K562 (cell line): ENCODE measurements at places on chromosomes 5 and 9. TPM values are rescaled to one million over a fixed set of nuclear protein-coding genes. Genes with fewer than 3 reads are reported as not detected.

Gene LOX
- 0.09 and 0.34 TPM in 2 replicates for total RNA-seq

Gene PCDHGB3
- 0.07 and 0.16 TPM in 2 replicates for total RNA-seq

Gene COL5A1
- total RNA-seq = 0.13 TPM in 2 replicates

Gene TMOD1
- 29.3 and 34.7 TPM in 2 replicates for total RNA-seq

DNA sequence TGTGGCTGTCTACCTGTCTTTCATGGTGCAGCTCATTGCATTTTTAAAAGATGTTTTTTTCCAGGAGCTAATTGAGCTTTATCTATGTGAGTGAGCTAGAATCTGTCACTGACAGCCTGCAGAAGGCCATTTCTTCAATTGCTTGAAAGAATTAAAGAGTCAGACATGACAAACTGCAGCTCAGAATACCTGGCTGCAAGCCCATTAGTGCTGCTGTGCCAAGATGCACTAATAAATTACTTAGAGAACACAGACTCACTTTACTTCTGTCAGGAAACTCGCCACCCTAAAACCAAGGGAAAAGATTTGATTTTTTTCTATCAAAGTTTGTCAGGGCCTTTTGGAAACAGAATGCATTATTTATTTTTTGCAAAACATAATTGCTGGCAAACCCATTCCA lies 368.3 kb downstream of the CAAP1 start:
- H3K27me3 ChIP-seq = no peaks in the 10 kb centered on the region
- no peaks in the 10 kb centered on the region for H3K4me1 ChIP-seq
- no peak for DNase-seq
- no peak overlapping the region for H3K4me3 ChIP-seq
- no peak overlapping the region for H3K27ac ChIP-seq

- H3K36me3 ChIP-seq = no peaks in the 10 kb centered on the region
- no peak for DNase-seq
- no peaks in the 10 kb centered on the region for H3K4me1 ChIP-seq
Observed at GRCh38 chr9:88531920-88532698, 2.9 kb upstream of the NXNL2 start.

DNA sequence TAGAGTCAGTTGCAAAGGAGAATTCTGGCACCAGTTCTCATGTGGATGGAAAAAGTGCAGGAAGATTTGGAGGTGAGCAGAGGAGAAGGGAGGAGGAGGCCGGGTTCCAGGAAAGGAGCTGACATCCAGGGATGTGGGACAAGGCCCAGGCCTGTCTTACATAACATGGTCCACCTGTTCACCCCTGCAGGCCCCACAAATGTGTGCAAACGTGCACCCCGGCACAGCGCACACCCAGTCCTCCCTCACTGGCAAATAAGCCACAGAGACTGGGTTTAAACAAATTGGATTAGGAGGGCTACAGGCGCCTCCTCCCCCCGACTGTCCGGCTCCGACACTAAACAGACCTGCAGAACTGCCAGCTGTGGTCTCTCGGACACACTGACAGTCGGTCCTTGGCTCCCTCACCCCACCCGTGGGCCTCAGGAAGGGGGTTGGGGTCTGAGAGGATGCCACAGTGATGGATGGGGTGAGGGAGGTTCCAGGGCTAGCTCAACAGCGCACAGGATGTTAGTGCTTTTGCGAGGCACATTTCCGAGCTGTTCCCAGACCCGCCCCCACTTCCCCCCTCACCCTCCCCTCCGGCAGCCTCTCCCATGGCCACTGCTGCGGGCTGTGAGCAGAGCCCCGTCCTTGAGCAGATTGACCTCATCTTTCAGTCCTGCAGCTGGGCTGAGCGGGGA lies 43.4 kb upstream of the IL17B start:
- H3K27ac ChIP-seq = no peak overlapping the region
- DNase-seq = peak; percentile 26

- H3K27ac ChIP-seq = no peak overlapping the region
- no peaks in the 10 kb centered on the region for H3K27me3 ChIP-seq
- H3K4me1 ChIP-seq = no peaks in the 10 kb centered on the region
Observed at GRCh38 chr5:88702332-88702731, 180.7 kb downstream of the MEF2C start.

- H3K4me3 ChIP-seq = no peak overlapping the region
- no peaks in the 10 kb centered on the region for H3K36me3 ChIP-seq
- no peaks in the 10 kb centered on the region for H3K4me1 ChIP-seq
- DNase-seq = no peak
- H3K27me3 ChIP-seq = no peaks in the 10 kb centered on the region
- H3K27ac ChIP-seq = no peak overlapping the region
Observed at GRCh38 chr9:102867488-102867887, 127.6 kb upstream of the CYLC2 start.

- no peak overlapping the region for H3K27ac ChIP-seq
- H3K36me3 ChIP-seq = no peaks in the 10 kb centered on the region
- no peak for DNase-seq
- no peaks in the 10 kb centered on the region for H3K4me1 ChIP-seq
- H3K27me3 ChIP-seq = no peaks in the 10 kb centered on the region
Observed at GRCh38 chr5:124297826-124298225, 448.6 kb downstream of the ZNF608 start.

DNA sequence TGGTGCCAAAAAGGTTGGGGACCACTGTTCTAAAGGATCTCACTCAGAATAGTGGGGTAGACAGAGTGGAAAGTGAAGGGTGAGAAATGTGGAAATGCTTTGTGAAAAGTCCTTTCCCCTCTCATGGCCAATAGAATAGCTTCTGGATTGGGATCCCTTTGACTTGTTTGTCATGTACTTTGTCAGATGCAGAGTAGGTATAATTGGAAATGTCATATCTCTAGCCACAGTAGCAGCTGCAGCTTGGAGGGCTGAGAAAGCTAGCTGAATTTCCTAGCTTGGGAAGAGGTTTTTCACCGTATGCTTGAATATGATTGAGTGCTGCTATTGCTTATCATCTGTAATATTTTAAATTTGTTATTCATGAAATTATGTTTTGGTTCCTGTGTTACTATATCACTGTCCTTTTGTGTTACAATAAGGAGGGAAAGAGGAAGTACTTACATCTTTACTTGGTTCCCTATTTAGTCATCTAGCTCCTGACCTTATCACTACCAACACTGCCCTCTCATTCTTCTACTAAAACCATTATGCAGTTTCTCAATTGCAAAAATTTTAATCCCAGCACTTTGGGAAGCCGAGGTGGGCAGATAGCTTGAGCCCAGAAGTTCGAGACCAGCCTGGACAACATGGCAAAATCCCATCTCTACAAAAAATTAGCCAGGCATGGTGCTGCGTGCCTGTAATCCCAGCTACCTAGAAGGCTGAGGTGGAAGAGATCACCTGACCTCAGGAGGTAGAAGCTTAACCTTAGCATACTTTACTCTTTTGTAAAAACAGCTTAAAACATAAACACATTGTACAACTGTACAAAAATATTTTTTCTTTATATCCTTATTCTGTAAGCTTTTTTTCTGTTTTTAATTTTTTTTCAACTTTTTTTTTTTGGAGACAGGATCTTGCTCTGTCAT lies 12.4 kb downstream of the SLC30A5 start:
- H3K27ac ChIP-seq = peak overlapping the region; percentile 48; the same call in 2 of the 3 replicates
- peaks cover 14% of the 10 kb centered on the region for H3K4me1 ChIP-seq
- no peak overlapping the region for H3K4me3 ChIP-seq
- H3K36me3 ChIP-seq = peaks cover 83% of the 10 kb centered on the region

GRCh38 chr9:72911816-72912215 lies 41.0 kb downstream of the ALDH1A1 start:
- H3K27me3 ChIP-seq = no peaks in the 10 kb centered on the region
- no peaks in the 10 kb centered on the region; the same call in 1 of the 2 replicates for H3K4me1 ChIP-seq
- no peak overlapping the region for H3K4me3 ChIP-seq
- H3K27ac ChIP-seq = no peak overlapping the region
- no peaks in the 10 kb centered on the region for H3K36me3 ChIP-seq

DNA sequence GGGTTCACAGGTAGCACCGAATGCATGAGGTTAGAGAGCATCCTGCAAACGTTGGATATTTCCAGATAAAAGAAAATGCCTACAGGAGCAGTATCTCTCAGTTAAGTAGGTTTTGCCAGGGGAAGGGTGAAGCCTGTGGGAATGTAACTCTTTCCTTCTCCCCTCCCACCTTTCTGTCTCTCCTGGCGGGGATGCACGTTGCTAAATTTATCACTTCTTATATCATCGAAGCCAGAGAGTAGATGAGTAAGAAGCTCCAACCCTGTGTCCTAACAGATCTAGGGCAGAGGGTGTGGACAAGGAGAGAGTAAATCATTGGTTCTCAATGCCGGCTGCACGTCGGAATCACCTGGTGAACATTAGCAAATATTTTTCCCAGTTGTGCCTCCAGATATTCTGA lies 457.5 kb downstream of the ENC1 start:
- peaks cover 18% of the 10 kb centered on the region for H3K27me3 ChIP-seq
- DNase-seq = no peak
- no peak overlapping the region for H3K4me3 ChIP-seq
- no peaks in the 10 kb centered on the region; the same call in 2 of the 3 replicates for H3K4me1 ChIP-seq
- H3K36me3 ChIP-seq = no peaks in the 10 kb centered on the region
- no peak overlapping the region for H3K27ac ChIP-seq

- H3K27ac ChIP-seq = no peak overlapping the region
- no peaks in the 10 kb centered on the region for H3K36me3 ChIP-seq
- no peak for DNase-seq
- H3K27me3 ChIP-seq = peaks cover 33% of the 10 kb centered on the region
Observed at GRCh38 chr5:136075466-136075891, 46.7 kb downstream of the TGFBI start.

GRCh38 chr5:122327110-122327509 lies 15.1 kb downstream of the SNCAIP start:
- DNase-seq = no peak
- H3K27me3 ChIP-seq = no peaks in the 10 kb centered on the region
- H3K4me1 ChIP-seq = no peaks in the 10 kb centered on the region
- H3K4me3 ChIP-seq = no peak overlapping the region
- no peak overlapping the region for H3K27ac ChIP-seq
- no peaks in the 10 kb centered on the region for H3K36me3 ChIP-seq

DNA sequence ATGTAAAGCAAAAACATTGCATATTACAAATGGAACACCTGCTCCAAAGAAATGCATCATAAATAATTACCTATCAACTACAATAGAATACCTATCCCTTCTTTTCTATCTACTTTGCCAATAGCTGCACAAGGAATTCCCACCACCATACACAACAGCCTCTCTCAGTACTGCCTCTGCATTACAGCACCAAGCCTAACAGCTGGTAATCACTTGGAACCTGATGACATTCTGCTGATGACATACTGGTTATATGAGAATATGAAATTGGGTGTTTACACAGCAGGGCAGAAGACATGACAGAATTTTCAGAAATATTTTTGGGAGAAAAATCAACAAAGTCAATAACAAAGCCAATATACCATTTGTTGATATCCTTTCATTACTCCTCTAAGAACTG lies 43.2 kb downstream of the PSMB7 start:
- H3K27ac ChIP-seq = no peak overlapping the region
- H3K27me3 ChIP-seq = no peaks in the 10 kb centered on the region
- no peaks in the 10 kb centered on the region; the same call in 1 of the 2 replicates for H3K4me1 ChIP-seq

GRCh38 chr5:167576897-167577296 lies 714.5 kb upstream of the WWC1 start:
- no peaks in the 10 kb centered on the region for H3K36me3 ChIP-seq
- H3K4me3 ChIP-seq = no peak overlapping the region
- H3K4me1 ChIP-seq = no peaks in the 10 kb centered on the region
- no peak for DNase-seq

DNA sequence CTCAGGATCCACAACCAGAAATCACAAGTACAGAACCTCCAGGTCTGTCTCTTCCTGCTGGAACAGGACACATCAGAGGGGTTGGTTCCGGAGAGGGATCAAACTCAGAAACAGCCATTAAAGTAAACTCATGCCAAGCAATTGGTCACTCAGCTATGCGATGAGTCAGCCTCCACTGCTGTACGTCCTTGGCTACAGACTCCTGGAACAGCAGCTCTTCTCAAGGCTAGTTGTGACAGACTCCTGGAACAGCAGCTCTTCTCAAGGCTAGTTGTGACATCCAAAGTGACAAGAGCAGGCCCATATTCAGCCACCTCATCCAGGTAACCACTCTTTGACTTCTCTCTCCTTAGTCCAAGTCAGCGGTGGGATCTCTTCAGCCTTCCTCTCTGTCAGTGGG lies at the start of gene SPINK13:
Gene SPINK13, plus strand, starts transcription at position 229 of the 400 bp plus-strand sequence. CDS start 1,279 bp downstream, outside the sequence.
- no peaks in the 10 kb centered on the region for H3K27me3 ChIP-seq
- no peak for DNase-seq
- no peak within 1 kb of the TSS for H3K4me3 ChIP-seq
- no peak within 1 kb of the TSS for H3K27ac ChIP-seq
- H3K36me3 ChIP-seq = no peaks in the 10 kb centered on the region
- H3K4me1 ChIP-seq = no peaks in the 10 kb centered on the region; the same call in 1 of the 2 replicates

DNA sequence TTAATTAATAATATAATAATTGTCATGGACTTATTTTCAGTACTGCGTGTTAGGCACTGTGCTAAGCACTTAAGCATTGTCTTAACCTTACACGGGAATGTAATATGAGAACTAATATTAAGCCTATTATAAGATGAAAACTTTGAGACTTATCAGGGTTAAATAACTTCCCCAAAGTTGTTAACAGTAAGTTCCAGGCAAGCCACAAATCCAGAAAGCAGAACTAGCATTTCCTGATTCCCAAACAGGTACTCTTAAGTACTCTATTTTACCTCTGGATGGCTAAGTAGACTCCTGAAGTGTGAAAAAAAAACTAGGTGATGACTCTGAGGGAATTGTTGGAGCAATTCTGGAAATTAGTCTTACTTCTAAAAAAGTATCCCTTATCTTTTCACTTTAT lies 23.8 kb downstream of the GABRG2 start:
- H3K27ac ChIP-seq = no peak overlapping the region
- no peak overlapping the region for H3K4me3 ChIP-seq

DNA sequence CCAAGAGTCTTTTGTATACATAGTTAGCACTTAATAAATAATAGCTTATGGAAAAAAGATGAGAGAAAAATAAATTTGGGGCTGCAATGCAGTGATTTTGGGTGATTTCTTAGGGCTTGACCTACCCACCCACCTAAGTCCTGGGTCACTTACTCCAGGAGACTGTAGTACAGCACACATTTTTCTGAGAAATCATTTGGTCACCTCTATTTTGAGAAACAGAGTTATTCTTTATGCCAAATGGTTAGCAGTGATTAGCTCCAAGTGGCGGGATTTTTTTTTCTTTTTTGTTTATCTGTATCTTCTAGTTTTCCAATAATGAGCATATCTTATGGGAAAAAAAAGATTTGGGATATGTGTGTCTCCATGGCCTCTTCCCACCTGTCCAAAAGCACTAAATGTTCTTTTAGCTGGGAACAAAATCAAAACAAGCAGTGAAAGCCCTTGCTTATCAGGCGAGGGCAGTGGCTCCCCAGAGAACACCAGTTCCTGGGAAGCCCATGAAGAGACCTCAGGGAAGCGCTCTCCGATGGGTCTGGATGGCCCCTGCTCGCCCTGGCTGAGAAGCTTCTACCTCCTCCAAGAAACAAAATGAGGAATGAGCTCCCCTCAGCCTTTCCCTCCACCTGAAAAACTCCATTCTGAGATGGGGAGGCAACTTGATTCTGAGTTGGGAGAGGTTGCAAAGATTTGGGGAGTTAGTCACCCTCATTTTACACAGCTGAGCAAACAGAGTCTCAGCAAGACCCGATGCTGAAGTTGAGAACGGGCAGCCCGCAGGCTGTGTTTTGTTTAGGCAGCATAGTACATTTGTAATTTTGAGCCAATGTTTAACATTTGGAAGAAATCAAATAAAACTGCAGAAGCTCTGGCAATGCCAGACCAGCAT lies 69.9 kb downstream of the CYFIP2 start:
- H3K27ac ChIP-seq = no peak overlapping the region
- H3K27me3 ChIP-seq = peaks cover 8% of the 10 kb centered on the region
- no peaks in the 10 kb centered on the region for H3K36me3 ChIP-seq
- H3K4me1 ChIP-seq = no peaks in the 10 kb centered on the region
- no peak overlapping the region for H3K4me3 ChIP-seq

- H3K27me3 ChIP-seq = peaks cover 6% of the 10 kb centered on the region; the same call in 2 of the 3 replicates
- no peak overlapping the region for H3K27ac ChIP-seq
- DNase-seq = no peak
- H3K4me1 ChIP-seq = no peaks in the 10 kb centered on the region
- H3K4me3 ChIP-seq = no peak overlapping the region
Observed at GRCh38 chr9:107472581-107473340, 16.8 kb downstream of the KLF4 start.
